NCI-H82 (cell line): ENCODE measurements at places on chromosomes 5 and 9.

GRCh38 chr9:19470567-19470966 is 61.8 kb downstream of the ACER2 start:
- DNase-seq: no peak

- no peak for DNase-seq
Observed at GRCh38 chr5:133873449-133873848, 95.0 kb downstream of the C5orf15 start.

DNA sequence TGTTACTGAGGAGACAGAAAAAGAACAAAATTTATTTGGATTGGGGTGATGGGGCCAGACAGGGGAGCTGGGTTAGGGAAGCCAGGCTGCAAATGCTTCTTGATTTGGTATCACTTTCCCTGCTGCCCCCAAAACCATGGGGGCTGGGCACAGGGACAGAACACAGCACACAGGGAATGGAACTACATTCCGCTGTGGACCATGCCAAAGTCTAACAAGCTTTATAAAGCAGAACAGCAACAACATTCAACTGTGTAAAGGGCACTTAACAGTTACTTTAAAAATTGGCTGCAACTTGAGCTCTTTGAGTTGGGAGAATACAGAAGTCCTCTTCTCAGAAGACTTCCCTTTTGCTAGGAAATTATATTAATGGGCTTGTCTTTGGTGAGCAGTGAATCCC is 23.8 kb downstream of the C5orf58 start:
- no peak for DNase-seq

DNA sequence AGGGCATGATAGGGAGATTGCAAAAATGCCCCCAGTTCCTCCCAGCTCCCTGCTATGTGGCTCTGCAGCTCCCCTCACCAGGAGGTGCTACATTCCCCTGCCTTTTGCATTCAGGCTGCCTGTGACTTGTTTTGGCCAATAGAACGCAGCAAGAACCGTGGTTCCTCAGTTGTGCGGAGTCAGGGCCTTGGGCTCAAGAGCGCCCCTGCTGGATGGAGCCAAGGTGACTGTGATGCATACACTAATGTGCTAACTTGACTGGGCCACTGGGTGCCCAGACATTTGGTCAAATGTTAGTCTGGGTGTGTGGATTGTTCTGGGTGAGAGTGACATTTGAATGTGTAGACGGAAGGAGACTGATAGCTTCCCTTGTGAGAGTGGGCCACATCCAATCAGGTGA is 123.3 kb upstream of the MVB12B start:
- no peak for DNase-seq

DNA sequence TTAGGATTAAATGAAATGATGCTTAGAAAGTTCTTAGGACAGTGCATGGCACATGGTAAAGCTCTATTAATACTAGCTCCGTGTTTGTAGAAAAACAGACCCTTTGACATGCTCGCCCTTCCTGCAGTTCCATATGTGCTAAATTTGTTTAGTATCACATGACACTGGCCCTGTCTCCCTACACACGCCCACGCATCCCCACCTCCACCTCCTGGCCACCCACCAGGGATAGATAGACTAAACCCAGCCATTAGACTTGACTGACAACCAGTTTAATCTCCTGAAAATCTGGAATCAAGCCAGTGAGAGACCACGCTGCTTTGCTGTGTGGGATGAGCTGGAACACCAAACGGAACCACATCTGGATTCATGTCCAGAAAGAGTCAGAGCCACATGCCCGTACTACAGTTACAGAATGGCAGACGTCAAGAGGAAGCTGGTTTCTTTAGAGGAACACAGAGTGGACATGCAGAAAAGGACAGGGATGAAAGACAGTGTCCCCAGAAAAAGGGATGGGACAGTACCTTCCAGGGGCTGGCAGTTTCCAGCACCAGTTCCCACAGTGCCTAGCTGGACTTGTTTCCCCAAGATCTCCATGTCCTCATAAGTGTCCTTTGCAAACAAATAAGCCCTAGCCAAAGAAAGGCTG is 186.1 kb downstream of the PDZD2 start:
- peak; percentile 61 for DNase-seq

DNA sequence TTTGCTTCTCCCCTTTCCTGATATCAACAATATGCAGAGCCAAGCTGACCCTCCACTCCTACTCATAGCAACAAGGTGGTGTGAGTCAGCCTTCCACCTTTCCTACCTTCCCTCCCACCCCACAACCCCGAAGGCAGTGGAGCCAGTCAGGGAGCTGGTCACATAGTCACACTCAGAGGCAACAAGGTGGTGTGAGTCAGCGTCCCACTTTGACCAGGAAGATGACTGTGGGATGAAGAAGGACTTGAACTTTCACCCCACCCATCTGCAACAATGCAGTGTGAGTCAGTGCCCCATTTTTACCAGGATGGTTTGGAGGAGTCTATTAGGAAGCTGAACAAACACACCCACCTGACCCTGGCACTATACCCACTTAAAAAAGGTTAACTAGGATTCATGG is 30.1 kb upstream of the ZNF782 start:
- no peak for DNase-seq

GRCh38 chr5:85515588-85515987 is 1102.2 kb upstream of the COX7C start:
- DNase-seq: no peak

DNA sequence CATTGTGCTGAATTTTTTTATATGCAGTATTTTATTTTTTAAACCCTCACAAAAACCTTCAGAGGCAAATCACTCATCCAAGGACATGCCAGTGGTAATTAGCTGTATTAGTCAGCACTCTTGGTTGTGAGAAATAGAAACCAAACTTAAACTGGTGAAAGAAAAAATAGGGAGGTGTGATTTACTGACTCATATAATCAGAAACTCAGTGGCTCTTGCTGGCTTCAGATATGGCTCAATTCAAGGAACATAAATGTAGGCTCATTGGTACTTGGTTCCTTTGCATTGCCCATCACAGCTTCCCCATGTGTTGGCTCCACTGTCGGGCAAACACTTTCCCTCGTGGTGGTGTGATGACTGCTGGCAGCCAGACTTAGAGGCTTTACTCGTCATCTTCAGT is 497.2 kb downstream of the MAT2B start:
- DNase-seq: no peak

GRCh38 chr5:1999794-2000193 is 117.1 kb upstream of the IRX4 start:
- DNase-seq: no peak

DNA sequence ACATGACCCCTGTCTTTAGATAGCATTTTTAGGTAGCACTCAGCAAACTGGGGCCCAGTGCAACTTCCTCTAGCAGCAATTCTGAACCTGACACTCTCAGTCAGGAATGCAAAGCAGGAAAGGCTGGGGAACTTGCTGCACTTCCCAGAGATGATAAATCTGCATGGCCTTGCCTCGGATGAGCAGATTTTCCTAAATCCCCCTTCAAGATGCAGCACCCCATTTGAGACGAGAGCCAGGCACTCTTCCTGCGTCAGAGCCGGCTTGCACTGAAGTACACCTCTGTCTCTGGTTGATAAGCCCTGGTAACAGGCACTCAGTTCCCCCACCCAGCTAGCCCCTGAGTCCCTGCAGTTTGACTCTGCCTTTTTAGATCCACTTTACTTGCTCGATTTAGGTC is 296.7 kb upstream of the PANK3 start:
- peak; percentile 13 for DNase-seq

- peak; percentile 37 for DNase-seq
Observed at GRCh38 chr5:108148715-108149139, 233.2 kb downstream of the FBXL17 start.

DNA sequence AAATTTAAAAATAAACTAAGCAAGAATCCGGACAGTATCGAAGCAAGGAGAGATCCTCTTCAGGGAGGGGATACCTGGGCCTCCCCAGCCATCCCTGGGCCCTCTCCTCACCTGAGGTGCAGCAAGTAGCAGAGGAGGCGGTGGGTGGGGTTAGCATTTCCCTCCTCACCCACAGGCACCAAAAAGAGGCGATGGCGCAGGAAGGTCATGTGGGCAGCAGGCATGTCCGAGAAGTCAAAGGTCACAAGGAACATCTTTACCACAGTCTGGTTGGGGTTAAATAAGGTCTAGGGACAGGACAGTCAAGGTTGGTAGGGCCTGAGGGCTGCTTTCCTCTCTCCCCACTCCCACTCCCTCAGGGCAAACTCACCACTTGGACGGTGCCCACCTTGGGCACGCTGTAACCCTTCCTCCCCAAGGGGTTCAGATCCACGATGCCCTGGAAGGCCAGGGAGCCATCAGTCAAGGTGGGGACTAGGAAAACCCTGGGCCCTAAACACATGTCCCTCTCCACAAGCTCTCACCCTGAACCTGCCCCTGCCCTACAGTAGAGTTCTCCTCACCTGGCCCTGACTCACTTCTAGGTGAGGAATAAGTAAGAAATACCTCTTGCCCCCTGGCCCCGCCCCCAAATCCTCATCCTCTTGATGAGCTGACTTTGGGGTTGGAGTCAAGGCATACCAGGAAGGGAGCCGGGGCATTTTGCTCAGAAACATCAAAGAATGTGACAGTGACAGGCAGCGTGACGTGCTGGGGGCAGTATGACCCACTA is 2.8 kb upstream of the STOML2 start:
- DNase-seq: no peak
